SJSA1 (cell line): ENCODE measurements at places on chromosomes 3 and 15. TPM values are rescaled to one million over a fixed set of nuclear protein-coding genes. Genes with fewer than 3 reads are reported as not detected.

- H3K4me1 ChIP-seq: no peaks in the 10 kb centered on the region
- DNase-seq: no peak
- H3K27ac ChIP-seq: no peak overlapping the region
- 0 out of 2 replicates have a peak, but pooled peaks cover 5% of the 10 kb centered on the region for H3K36me3 ChIP-seq
- H3K27me3 ChIP-seq: no peaks in the 10 kb centered on the region
- H3K4me3 ChIP-seq: no peak overlapping the region
Measured at GRCh38 chr3:100179692-100180349, 65.5 kb upstream of the FILIP1L start.

DNA sequence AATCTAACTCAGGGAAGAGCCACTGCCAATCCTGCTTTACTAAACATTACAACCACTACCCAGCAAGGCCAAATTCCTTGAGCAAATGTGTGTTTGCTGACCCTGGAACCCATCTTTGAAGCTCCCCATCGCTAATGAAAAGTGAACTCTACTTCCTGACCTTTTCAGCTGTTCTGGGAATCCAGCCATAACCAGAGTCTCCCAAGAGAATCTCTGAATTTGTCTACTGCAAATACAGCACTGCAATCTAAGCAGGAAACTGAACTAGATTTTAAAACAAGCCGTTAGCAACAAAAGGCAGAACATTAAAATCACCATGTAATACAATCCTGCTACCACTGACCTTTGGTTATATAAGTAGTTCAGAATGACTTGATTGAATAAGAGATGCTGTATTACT, 309.2 kb downstream of the MAGI1 start:
- no peaks in the 10 kb centered on the region for H3K36me3 ChIP-seq
- DNase-seq: no peak
- no peaks in the 10 kb centered on the region for H3K27me3 ChIP-seq
- H3K27ac ChIP-seq: no peak overlapping the region
- no peaks in the 10 kb centered on the region for H3K4me1 ChIP-seq

CSPG4 gene
- 0.32 and 0.41 TPM in 2 replicates for total RNA-seq

XRN1 gene
- 13.6 and 17.4 TPM in 2 replicates for total RNA-seq
